ENCODE measurements at places on chromosomes 5 and 9.

DNA sequence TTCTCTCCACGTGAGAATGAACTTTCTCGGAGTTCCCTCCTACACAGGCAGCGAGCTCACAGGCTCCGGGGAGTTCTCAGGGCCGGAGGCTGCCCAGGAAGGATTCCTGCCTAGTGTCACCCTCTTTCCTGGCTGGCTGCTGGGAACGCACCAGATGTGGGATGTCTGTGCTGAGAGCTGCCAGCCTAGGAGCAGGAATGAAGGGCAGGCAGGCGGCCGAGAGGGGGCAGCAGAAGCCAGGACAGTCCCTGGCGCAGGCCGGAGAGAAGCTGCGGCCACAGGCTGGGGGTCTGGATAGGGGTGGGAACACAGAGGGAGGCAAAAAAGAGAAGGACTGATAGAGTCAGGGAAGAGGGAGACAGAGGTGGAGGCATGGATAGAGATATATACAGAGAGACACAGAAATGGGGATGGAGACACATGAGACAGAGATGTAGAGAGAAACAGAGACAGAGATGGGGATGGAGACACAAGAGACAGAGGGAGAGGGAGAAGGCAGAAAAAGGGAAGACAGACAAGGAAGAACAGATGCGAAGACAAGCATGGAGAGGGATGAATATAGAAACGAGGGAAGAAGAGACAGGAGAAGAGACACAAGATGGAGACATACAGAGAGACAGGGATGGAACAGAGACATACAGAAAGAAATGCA, 25.3 kb upstream of the ENHO start:
- peak; percentile 72 for DNase-seq

GRCh38 chr5:2832394-2832793, 80.9 kb upstream of the IRX2 start:
- DNase-seq: no peak

- peak; percentile 37 for DNase-seq
Measured at GRCh38 chr9:100505564-100506159, 32.7 kb downstream of the TMEFF1 start.

DNA sequence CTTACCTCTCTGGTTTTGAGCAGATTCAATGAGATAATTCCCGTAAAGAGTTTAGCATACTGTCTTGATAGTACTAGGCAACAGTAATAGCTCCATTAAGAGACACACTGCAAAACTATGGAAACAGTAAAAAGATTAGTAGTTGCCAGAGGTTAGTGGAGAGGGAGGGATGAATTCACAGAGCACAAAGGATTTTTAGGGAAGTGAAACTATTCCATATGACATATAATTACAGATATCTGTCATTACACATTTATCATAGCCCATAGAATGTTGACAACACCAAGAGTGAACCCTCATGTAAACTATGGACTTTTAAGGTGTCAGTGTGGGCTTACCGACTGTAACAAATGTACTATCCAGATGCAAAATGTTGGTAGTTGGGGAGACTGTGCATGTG, 176.4 kb upstream of the PLCXD3 start:
- DNase-seq: no peak

DNA sequence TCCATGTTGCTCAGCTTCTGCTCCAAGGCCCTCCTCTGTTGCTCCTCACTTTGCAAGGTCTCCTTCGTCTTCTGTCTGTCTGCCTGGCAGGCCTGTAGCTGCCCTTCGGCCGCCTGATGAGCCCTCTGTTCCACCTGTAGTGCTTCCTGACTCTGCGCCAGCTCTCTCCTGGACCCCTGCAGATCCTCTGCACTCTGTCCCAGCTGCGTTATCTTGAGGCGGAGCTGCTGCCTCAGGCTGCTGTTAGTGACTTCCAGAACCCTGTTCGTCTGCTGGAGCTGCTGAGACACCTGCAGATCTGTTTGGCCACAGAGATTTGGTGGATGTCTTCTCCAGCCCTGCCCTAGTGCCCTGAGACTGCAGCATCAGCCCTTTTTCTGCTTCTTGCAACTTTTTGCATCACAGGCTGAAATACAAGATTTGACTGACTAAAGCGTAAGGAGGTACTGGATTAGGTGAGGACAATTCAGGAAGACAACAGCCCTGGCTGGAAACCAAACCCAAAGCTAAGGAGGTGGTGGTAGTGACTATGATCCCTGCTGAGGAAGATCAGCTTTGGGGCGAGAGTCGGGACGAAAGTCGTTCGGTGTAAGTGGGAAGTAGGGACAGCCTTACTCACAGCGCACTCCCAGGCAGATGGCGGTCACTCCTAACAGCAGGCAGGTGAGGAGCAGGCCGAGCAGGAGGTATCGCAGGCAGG, 2.1 kb downstream of the CD72 start:
- no peak for DNase-seq

DNA sequence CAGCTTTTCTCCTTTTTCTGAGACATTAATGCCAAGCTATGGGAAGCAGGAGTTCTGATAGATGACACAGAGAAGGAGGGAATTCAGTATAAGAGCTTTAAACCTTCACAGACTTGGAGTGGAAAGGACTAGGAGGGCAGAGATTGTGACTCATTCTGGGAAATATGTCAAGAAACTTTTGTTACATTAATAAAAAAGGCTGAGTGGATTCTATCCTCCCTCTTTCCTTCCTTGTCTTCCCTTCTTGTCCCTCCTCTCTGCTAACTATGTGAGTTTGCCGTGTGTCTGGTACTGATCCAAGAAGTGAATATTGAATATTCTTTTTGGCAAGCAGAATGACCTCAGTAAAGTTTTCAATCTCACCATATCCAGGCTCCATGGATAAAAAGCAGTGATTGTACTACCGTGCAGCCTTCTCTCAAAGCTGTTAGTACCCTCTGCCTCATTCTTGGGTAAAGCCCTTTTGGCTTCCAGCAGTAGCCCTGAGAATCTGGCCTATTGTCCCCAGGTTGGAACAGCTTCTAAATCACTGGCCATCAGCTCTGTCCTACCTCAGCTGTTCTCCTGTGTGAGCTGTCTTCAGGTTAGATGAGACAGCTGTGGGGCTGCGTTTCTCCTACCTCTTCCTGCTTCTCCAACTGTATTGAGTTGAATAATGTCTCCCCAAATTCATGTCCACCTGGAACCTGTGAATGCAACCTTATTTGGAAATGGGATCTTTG, 73.9 kb downstream of the ATG10 start:
- DNase-seq: no peak

GRCh38 chr5:142405814-142406395, 81.1 kb upstream of the SPRY4 start:
- DNase-seq: no peak

- no peak for DNase-seq
Measured at GRCh38 chr9:17075758-17076485, 58.9 kb upstream of the CNTLN start.

DNA sequence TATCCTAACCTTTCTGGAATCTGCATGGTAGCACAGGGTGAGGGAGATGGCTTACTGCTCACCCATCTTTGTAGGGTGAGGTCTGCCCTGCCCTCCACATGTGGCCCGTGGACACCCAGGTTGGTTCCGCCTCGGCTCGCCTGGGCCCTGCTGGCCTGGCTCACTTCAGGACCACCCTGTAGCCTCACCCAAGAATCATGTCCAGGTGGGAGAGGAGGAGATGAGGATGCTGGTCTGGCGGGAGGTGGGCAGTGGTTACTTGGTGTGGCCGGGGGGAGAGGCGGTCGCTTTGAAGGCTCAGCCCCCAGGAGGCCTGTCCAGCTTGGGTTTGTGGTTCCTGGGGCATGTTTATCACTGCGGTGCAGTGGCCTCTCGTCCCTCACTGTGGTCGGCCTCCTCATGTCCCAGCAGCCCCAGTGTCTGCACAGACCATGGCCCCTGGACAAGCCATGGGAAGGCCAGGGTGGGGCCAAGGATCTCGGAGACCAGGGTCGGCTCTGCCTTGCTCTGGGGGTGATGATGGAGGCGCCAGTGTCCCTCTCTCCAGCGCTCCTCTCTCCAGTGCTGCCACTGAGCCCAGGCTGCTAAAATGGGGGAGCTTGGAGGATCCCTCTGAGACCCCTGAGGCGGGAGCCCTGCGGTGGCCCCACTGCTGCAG, 4.6 kb downstream of the OBP2B start:
- DNase-seq: no peak

GRCh38 chr5:95826949-95827891, 4.7 kb upstream of the GLRX start:
- no peak for DNase-seq

DNA sequence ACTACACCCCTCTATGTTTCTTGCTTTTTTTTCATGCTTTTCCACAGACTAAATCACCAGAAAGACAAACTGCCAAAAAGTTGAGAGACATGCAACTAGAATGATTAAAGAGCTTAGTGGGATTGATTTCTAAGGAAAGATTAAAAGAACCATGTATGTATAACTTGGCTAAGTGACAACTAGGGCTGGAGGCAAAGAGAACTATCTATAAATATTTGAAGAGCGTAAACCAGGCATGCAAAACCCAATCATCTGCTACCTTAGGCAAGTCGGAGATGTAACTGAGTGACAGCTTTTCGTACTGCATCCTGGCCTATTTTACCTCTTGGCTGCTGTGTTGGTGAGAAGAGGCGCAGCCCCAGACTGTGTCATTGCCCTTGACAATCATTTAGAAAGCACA, 121.0 kb upstream of the TLX3 start:
- no peak for DNase-seq

DNA sequence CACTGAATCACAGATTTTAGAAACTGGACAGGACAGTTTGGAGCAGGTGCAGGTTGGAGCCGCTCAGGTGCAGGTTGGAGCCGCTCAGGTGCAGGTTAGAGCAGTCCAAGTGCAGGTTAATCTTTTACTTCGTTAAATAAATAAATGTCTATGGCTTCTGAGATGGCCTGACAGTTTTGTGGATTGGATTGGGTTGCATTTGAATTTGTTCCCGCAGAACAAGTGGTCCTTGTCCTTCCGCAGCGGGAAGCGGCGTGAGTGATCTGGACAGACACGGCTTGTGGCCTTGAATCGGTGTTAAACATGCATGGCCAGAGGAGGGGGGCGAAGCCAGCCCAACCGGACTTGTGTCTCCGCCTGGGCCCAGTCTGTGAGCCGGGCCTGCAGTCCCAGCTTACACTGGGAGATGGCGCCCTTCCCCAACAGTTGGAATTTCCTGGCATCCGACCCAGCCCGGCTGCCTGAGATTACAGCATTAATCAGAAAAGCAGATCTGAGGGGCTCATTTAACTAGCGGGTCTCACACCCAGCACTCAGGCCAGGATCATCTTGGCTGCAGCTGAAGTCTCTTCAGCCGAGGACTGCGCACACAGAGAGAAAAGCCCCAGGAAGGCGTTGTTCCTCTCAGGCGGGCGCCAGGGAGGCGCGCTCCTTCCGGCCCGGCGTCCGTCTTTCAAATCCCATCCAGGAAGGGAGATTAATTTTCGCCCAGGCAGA, 1.5 kb upstream of the OLFM1 start:
- peak; percentile 81 for DNase-seq

GRCh38 chr5:102733534-102733933, 21.6 kb upstream of the PAM start:
- DNase-seq: no peak

- no peak for DNase-seq
Measured at GRCh38 chr9:120729791-120730241, 15.5 kb upstream of the MEGF9 start.

DNA sequence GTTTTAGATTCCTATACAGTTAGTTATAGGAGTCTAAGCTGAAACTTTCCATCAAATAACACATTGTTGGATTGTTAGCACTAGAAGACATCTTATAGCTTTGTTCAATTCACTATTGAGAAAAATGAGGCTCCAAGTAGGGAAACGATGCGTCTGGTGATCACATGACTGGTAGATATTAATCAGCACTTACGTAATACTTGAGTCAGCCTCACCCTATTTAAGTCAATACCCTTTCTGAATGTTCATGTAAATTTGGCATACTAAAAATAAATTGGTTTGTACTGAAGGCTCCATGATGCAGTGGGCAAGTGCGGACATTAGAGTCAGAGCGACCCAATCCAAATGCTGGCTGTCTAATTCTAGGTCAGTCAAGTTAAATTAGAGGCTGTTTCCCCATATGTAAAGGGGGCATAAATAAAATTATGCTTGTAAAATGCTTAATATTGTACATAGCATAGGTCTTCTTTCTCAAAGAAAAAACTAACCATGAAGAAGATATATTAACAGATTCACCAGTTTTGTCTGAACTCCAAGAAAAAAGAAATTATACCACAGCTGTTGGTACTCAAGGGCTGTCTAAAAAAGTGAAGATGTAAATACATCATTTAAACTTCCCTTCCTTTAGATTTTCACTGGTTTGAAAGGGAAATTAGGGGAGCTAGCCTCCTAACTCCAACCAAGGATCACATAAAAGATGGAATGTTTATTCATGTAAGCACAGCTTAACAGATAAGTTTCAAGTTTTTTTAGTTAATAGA, 406.6 kb upstream of the TLE4 start:
- DNase-seq: no peak

DNA sequence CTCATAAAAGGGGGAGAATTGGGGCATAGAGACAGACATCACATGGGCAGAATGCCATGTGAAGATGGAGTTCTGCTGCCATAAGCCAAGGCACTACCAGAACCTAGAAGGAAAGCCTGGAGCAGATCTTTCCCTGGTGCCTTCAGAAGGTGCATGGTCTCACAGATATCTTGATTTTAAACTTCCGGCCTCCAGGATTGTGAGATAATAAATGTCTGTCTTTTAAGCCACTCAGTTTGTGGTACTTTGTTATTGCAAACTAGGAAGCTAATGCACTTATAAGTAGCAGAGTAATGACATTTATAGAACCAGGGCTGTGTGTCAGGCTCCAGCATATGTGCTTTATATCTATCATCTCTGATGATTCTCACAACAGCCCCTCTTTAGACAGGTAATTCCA, 130.4 kb downstream of the ASTN2 start:
- no peak for DNase-seq

- DNase-seq: no peak
Measured at GRCh38 chr9:16278326-16278999, 592.0 kb downstream of the BNC2 start.

DNA sequence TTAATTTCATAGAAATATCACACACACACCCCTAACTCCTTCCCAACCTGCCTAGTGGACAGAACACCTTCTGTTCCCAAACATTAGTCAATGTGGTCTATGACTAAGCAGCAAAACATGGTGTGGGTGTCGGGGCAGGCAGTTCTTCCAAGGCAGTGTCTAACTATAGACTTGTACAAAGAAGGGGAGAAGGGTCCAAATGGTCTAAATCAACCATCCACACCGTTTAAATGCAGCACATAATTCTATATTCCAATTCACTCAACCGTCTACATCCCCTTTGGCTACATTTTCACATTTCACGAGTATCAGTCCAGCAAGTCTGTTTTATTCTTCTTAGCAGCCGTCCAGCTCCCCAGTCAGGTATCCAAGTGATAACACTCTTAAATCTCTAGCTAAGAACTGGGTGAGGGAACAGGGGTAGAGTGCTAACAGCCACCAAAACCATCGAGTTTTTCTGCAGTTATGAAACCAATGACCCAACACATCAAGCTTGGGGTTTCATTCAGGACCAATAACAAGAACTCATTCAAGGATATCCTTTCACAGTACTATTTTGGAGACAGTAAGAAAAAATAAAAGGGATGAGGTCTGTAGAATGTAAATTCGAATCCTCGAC, 3.3 kb downstream of the ZNF608 start:
- DNase-seq: peak; percentile 35

- DNase-seq: no peak
Measured at GRCh38 chr5:155649666-155650065, 636.1 kb downstream of the KIF4B start.

Measured in GM13977 (cell line).